ENCODE measurements at places on chromosomes 3 and 15.

GRCh38 chr3:46095307-46095706 lies 68.0 kb upstream of the XCR1 start:
- no peak for DNase-seq

- no peak for DNase-seq
These were observed 55.0 kb upstream of the SOX14 start for GRCh38 chr3:137709011-137709601.

DNA sequence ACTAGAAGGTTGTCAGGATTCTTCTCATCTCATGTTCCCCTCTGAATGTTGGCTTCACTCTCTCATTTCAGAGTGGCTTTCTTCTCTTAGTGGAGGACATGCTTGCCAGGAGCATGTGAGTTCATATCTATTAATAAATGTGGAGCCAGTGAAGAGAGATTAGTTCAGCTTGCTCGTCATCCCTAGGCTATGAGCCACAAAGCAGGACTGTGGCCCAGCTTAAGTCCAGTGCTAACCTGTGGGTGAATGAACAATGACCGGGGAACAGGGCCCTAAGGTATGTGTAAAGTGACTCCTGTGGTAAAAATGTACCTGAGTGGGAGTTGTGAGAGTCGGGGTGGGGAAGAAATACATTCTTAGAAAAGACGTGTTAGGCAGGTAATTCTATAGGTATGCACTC lies 96.9 kb upstream of the TBL1XR1 start:
- no peak for DNase-seq

GRCh38 chr3:116802651-116803050 lies 93.1 kb downstream of the TUSC7 start:
- no peak for DNase-seq

DNA sequence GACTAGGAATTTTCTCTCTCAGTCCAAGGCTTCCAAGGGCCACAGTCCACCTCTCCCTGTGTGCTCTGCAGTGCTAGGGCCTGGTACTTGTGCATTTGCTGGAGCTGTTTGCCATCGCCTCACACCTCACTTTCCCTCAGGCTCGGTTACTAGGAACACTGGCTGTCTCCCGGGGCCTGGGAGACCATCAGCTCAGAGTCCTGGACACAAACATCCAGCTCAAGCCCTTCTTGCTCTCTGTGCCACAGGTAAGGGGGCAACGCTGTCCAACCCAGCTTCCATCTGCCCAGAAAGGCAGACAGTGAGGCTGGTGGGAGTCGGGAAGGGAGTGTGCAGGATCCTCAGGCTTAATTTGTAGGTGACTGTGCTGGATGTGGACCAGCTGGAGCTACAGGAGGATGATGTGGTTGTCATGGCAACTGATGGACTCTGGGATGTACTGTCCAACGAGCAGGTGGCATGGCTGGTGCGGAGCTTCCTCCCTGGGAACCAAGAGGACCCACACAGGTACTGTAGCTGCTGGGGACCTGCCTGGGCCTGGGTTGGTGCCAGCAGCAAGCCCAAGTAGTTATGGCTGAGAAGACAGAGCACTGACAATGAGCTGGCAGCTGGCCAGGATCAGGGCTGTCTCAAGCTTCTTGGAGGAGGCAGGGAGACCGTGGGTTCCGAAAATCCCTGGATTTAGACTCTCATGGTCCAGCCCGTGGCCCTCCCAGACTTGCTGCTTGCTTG lies 3.4 kb downstream of the PPM1M start:
- no peak for DNase-seq

GRCh38 chr15:76116138-76116885 lies 56.5 kb downstream of the TMEM266 start:
- DNase-seq = no peak

Measured in stimulated activated CD8-positive, alpha-beta memory T cell treated with anti-CD3 and anti-CD28 coated beads, Interleukin-15, amount 100 ng/mL, for 4 hours (primary cell).